NT2/D1 (cell line): ENCODE measurements at places on chromosomes 6 and 20.
A peak's percentile ranks its signal among the peaks of the same experiment; 100 is the strongest.

DNA sequence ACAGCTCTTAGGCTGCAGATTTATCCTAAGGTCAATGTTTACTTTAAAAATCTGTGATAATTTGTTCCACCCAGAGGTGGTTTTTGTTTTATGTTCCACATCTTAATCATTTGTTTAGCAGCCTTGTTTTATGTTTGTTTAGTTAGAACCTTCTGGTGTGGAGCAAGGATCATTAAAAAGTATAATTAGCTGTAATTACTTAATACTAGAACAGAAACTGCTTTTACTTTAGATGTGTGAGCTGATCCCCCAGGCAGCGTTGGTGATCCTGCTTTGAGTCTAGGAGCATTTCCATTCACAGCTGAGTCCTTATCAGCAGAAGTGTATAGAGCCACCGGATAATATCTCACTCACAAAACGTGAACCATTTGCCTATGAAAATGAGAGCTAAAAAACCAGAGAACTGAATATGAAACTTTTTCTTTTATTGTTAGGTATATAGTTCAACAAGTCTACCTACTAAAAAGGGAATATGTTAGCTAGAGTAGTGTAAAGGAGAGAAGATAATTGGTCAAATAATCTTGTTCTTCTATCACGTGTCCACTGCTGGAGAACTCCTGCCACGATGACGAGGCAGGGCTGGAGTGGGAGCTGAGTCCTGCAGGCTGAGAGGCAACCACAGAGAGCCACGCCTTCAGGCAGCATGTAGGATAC lies 78.5 kb downstream of the TRMT11 start:
- no peak for DNase-seq

DNA sequence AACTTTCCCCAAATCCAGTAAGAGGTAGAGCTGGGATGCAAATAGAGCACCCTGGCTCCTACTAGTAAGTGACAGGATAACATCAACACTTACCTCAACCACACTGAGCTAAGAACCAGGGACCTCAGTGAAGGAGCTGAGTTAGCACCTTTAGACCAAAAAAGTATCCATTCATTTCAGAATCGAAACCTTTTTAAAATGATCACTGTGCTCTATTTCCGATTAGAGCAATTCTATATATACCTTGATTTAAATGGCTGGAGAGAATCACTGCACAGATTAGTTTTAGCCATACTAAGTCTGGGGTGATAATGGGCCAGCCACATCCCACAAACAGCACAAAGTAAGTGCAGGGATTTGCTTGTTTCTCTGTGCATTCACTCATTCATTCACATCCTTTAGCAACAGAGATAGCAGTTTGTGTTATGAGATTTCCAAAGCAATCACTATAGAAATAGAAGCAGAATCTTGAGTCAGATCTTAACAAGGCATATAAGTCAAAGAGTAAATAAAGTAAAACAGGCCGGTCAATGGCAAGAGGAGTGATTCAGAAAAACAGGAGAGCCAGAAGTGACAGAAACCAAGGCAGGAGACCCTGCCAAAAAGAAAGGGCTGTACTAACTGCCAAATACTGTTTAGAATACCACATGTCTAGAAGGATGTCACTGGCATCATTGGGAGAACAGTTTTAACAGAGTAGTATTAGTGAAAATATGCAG lies 136.3 kb downstream of the KIF13A start:
- no peak for DNase-seq

- DNase-seq: no peak
Measured at GRCh38 chr20:41984031-41984430, 365.9 kb upstream of the CHD6 start.

- no peak for DNase-seq
Measured at GRCh38 chr6:63661769-63662168, 26.2 kb downstream of the PHF3 start.

- DNase-seq: peak; percentile 25
Measured at GRCh38 chr6:3414327-3415081, 42.3 kb downstream of the SLC22A23 start.

- DNase-seq: no peak
Measured at GRCh38 chr6:42694586-42694985, 27.8 kb downstream of the PRPH2 start.

- no peak for DNase-seq
Measured at GRCh38 chr6:44415873-44416502, 28.5 kb downstream of the CDC5L start.

DNA sequence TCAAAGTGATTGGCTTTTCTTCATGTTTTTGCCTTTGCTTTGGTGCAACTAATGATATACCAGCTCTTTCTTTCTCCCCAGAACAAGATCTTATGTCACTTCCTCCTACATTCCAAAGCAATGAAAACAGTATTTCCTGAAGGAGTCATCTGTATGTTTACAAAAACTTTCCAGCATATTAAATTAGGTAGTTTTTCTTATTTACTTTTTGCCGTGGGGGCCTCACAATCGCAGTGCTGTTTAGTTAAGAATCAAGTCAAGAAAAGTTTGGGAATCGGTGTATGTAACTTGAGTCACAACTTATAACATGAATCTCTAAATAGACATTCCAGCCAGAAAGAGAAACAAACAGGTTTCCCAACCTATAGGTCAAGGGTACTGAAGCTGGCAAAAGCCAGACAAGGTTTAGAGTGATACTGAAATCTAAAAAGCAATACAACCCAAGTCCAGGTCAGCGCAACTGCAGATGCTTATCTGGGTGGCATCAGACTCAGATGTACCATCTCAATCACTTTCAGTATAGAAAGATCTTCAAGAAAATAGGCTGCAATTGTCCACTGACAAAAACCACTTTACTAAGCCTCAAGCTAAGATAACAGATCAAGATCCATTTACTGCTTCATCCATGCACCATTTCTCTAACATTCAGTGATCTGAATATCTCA lies 63.6 kb downstream of the IPCEF1 start:
- no peak for DNase-seq

DNA sequence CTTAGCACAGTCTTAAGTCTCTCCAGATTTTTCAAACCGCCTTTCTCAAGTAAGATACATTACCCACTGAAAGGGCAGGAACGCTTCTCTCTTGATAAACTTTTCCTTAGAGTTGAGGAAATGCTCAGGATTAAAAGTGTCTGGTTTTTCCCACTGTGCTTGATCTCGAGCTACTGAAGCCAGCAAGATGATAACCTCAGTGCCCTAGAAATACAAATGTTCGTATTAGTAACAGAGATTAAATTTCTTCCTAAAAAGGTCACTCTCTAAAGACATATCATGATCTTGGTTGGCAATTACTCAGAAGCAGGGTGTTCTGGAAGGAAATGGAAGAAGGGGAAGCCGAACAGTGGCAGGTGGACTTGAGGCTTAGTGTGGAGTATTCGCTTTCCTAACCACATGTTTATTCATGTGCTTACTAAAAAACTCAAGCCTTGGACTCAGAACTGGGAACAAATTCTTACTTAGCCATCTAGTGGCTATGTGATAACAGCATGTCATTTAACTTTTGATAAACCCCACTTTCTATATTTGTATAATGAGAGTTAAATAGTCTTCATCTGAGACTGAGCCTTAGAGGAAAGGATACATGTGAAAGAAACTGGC lies 20.1 kb downstream of the C6orf141 start:
- DNase-seq: no peak

DNA sequence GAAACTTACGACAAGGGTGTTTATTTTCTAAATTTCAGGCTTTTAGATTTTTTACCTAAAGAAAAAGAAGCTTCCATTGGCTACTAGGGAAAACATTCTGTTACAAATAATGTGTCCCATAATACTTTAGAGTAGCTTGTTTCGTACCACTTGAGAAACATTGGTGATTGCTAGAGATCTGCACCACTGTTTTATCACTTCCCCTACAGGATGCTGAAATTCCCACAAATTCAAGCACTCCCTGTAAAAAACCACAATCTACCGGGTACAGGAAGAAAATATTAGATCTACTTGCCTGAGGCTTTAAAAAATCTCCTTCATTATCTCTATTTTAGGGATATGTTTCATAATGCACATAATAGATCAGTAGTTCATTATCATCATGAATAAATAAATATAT lies 29.9 kb downstream of the SEL1L2 start:
- no peak for DNase-seq

- DNase-seq: no peak
Measured at GRCh38 chr6:37731888-37732287, 34.2 kb upstream of the MDGA1 start.

GRCh38 chr6:127684501-127684900 lies 107.5 kb downstream of the C6orf58 start:
- DNase-seq: no peak

GRCh38 chr6:44072959-44073611 lies 54.2 kb downstream of the MRPL14 start:
- DNase-seq: no peak

- DNase-seq: peak; percentile 89
Measured at GRCh38 chr6:44662461-44663121, 275.1 kb downstream of the CDC5L start.

DNA sequence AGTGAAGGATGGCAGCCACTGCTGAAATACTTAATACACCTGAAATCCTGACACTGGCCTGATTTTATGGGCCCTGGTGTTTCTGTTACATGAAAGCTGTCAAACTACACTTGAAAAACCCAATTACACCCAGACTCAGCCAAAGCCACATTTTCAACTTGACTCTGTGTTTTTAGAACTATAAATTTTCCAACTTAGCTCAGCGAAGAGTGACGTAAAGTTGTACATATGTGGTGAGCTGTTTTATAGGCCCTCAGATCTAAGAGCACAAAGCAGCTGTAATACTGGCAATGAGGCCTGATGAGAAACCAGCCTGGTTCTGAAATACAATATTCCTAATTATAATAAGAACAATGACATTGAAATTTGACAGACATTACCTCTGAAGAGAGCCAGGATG lies 18.6 kb downstream of the SCML4 start:
- no peak for DNase-seq

DNA sequence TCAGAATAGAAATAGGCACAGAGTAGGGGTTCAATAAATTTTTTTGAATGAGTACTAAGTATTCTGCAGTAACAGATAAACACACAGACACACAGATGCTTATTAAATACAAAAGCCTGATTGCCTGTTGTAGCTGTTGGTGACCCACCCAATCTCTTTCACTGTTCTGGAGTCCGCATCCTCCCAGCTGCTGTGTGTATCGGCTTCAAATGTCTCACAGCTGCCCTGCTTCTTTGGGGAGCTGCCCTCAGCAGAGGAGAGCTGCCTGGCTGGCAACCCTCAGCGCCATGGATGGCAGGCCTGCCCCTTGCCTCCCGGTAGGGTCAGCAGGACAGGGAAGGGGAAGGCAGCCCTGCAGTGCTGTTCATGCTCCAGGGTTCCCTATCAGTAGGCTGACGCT lies 85.9 kb upstream of the PRND start:
- no peak for DNase-seq

DNA sequence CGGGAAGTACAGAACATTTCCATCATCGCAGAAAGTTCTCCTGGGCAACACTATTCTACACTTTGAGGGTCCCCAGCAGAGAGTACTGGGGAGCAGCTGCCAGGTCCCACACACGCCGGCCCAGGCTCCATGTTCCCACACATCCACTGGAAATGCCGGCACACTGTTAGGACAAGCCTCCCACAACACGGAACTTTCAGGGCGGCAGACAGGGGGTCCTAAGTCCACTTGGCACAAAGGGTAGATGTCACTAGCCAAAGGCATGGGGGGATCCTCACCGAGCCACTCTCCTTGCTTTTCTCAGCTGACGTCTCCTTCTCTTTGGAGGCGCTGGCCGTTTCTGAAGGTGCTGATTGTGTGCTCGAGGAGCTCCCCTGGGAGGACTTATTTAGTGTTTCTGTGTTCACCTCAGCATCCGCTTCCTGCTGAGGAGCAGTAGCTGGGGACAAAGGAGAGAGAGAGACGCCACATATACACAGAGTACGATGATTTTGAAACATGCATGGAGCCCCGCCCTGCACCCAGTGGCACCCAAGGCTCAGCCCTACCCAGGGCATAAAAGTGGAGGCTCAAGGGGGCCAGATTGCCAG lies 135.4 kb downstream of the ZMYND8 start:
- DNase-seq: no peak

GRCh38 chr6:140775061-140775460 lies 1357.7 kb upstream of the GJE1 start:
- DNase-seq: no peak

DNA sequence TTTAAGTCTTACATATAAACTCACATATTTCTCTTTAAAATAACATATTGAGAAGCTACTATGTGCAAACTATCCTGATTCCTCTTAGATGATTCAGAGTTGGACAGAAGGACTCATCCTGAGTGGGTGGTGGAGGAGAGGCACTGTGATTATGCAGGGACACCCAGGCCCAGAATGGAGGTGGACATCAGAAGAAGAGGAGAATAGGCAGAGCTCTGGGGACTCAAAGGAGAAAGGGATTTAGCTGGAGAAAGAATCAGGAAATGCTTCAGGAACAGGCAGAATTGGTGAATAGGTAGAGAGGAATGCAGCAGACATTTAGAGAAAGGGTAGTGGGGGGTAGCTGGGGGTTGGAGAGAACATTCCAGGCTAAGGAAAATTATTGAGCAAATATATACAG lies 17.4 kb downstream of the RCAN2 start:
- DNase-seq: no peak

DNA sequence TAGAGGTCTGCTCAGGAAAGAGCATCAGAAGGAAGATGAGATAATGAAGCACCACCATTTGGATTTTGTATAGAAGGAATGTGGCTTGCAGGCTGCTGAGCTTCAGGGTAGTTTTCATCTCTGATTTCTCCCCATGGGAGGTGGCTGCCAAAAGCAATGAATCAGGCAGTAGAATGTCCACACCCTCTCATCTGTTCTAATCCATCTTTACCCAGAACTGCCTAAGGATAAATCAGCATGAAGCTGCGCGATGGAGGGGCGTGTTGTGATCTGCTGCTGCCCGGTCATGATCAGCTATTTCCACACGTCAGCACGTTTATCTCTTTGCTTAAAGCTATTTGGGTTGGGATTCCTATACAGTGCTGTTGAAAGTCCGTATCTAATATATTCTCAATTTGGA lies 295.4 kb downstream of the FOXA2 start:
- no peak for DNase-seq

DNA sequence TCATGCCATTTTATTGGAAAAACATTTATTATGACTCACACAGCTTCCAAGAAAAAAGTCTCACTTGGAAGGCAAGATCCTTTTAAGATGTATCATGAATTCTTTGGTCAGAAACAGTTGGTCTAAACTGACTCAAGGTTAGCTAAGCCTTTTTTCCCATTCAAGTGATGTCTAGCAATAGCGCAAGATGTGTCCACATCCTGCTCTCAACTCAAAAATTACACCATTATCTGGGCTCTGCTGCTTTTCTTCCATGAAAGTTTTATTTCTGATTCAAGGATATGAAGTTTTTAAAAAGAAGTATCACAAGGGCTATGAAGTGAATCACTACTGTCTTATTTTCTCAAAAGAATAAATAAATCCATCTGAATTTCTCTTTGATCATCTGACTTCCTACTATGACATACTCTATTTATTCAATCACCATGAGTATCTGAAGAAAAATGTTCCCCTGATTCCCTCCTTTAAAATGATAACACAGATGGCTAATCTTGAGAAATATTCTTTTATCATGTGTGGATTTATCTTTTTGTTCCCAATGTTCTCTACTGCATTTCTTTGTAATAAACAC lies 139.2 kb downstream of the AHI1 start:
- no peak for DNase-seq

GRCh38 chr6:123925350-123925749 lies 121.7 kb downstream of the NKAIN2 start:
- DNase-seq: no peak

GRCh38 chr6:8245726-8246125 lies 143.4 kb upstream of the EEF1E1 start:
- DNase-seq: no peak
